ENCODE measurements at places on chromosomes 3 and 15.

DNA sequence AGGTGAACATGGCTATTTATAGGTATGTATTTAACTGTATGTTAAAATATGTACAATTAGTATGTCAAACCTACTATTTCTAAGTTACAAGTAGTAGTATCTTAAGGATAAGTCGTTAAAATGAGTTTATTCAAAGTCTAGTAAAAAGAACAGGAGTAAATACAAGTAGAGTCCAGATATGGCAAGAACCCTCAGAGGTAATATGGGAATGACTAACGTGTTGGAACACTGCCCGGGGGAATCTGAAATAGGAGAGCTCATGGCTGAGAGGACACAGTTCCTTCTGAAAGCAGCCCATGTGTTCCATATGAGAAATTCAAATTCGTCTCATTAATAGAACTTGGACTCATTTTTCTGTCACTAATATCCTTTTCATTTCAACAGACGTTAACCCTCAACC is 158.8 kb downstream of the CLSTN2 start:
- DNase-seq = no peak

DNA sequence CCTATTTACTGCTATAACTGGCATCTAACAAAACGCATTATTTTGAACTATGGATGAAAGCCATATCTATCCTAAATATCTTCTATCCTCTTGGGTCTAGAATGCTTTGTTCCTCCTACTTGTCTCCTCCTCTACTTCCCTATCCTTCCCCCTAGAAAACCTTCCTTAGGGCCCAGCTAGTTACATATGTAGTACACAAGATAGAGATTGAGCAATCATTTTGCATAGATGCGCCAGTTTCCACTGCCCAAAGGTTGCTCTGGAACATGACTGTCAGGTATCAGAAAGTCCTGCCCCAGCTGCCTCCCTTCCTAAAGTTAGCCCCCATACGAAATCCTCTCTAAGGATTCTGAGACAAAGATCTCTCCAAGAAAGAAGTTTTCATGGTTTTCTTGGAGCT is 55.1 kb downstream of the GPR160 start:
- no peak for DNase-seq

- DNase-seq = no peak
Measured at GRCh38 chr15:91876187-91876586, 22.7 kb downstream of the SLCO3A1 start.

GRCh38 chr15:65723876-65724275 is 68.2 kb downstream of the DENND4A start:
- DNase-seq = peak; percentile 49

GRCh38 chr3:175916191-175916934 is 1057.2 kb downstream of the NAALADL2 start:
- no peak for DNase-seq

DNA sequence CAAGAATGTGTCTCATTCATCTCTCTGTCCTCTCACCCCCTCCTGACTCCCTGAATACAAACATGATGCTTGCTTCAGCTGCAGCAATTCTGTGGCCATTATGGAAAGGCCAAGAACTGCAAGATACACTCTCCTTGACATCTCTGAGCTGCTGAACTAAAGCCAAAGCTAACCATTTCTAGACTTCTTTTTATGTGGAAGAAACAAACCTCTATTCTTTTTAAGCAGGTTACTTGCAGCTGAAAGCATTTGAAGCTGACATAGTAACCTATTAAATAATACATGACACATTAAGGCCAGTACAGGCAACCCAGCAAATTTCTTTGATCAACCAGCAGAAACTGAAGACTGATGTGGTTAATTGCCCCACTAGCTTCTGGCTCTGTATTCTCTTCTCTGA is 17.5 kb downstream of the FHIT start:
- no peak for DNase-seq

DNA sequence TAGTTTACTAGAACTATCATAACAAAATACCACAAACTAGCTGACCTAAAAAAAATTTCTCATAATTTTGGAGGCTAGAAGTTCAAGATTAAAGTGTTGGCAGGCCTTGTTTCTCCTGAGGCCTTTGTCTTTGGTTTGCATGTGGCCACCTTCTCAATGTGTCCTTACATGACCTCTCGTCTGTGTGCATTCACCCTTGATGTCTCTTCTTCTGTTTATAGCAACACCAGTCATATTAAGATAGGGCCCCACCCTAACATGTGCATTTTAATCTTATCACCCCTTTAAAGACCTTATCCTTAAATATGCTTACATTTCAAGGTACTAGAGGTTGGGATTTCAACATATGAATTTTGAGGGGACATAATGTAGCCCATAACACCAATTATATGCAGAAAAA is 177.0 kb downstream of the ZBBX start:
- DNase-seq = peak; percentile 1

DNA sequence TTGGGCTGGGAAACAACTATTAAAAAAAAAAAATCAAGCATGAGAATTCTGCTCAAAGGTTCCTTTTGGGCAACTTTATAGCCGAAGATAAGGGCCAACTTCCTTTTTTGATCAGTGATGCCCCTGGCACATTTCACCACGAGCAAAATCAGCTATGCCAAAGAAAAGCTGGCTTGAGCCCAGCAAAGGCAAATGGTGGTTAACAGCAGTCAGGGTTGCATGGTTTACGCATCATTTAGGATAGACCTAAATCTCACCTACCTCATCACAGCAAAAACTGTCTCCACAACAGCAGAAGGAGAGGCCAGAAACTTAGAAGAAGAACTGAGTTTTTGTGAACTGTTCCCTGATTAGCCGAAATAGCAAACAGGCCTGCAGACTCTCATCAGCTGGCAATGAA is 220.1 kb upstream of the CDIN1 start:
- no peak for DNase-seq

GRCh38 chr3:5009506-5010109 is 30.4 kb downstream of the BHLHE40 start:
- no peak for DNase-seq

GRCh38 chr3:128392818-128393544 is 73.7 kb downstream of the DNAJB8 start:
- DNase-seq = no peak

DNA sequence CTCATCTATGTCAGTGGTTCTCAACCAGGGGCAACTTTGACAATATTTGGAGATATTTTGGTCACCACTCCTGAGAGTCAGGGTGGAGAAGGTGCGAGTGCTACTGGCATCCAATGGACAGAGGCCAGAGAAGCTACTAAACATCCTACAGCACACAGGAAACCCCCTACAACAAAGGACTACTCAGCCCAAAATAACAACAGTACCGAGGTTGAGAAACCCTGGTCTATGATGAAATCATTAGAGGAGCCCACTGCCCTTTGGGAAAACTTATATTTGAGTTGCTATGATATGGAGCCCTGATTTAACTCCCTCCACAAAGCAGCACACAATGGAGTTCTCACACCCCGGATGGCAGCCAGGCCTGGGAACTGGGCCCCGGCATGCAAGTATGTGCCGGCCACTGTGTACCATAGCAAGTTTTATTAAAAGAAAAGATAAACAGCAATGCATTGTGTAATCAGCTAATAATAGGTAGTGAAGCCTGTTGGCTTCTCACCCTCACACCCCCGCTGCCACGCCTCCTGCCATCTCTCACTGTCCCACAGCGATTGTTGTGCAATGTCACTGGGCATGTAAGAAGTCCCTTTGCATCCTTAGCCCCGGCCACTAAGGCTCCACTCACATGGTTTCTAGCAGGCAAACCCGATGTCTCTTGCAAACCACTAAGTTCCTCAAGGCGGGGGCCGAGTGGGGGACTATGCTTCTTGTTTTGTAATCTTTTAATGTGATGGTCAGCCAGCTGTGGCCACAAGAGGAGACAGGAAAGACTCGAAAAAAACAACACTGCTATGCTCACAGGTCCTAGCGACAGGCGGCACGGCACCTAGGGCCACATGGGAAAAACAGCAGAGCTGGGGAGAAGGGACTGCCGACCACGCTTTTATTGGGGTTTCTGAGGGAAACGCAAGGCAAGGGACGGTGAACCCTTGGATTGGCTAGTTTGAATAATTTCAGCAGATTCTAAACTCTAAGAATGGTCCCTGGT is 110.0 kb downstream of the AQP9 start:
- peak; percentile 23 for DNase-seq

DNA sequence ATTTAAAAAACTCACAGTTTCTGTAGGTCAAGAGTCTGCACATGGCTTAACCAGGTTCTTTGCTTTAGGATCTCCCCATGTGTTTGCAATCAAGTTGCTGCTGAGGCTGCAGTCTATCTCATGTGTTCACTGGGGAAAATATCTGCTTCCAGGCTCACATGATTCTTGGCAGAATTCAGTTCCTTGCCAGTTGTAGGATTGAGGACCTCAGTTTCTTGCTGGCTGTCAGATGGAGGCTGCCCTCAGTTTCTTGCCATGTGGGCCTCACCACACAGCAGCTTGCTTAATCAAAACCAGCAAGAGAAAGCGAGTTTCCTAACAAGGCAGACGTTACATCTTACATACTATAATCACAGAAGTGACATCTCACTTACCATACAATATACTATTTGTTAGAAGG is 10.0 kb upstream of the TBC1D5 start:
- DNase-seq = no peak

- no peak for DNase-seq
Measured at GRCh38 chr3:157042226-157042625, 117.7 kb downstream of the CCNL1 start.

- DNase-seq = no peak
Measured at GRCh38 chr15:40392986-40393948, 10.7 kb downstream of the KNSTRN start.

DNA sequence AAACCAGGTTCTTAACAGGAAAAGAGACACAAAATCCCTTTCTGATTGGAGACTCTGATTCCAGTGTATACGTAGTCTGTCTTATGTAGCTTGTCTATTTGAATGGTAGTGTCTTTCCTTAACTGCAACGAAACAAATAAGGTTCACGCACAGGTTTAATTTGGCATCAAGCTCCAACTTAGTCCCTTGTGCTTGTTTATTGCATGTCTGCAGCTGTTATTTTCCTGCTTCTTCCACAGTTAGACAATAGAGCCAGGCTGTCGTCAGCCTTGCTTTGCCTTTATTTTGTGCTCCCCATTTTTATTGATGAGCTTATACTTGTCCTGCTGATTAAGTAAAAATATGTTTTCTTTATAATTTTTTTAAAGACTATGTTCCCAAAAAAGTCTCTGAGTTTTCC is 152.7 kb upstream of the CDIN1 start:
- no peak for DNase-seq

DNA sequence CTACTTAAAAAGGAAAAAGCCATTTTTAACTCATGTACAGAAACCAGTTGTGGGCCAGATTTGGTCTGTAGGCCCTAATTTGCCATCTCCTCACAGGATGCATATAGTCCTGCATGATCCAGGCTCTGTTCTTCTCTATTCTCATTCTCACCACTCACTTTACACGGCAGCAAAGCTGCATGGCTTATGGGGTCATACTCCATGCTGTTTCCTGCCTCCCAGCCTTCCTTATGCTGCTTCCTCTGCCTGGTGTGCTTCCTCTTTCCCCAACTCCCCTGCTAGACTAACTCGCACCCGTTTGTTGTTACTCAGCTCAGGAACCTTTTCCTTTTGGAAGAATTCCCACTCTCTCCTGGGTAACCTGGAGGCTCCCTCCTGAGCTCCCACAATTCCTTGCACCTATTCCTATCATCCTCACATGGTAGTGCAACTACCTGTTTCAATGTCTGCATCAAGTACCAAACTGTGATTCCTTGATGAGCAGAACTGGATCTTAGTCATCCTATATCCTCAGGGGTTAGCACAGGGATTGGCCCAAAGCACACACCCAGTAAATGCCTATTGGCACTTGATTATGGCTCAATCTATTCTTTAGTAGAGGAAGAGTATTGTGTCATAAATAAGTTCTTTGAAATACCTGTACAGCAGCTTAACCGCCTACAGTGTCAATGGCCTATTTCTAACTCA is 172.1 kb upstream of the MITF start:
- DNase-seq = no peak

GRCh38 chr3:56839784-56840715 is 38.3 kb upstream of the ARHGEF3 start:
- DNase-seq = no peak

DNA sequence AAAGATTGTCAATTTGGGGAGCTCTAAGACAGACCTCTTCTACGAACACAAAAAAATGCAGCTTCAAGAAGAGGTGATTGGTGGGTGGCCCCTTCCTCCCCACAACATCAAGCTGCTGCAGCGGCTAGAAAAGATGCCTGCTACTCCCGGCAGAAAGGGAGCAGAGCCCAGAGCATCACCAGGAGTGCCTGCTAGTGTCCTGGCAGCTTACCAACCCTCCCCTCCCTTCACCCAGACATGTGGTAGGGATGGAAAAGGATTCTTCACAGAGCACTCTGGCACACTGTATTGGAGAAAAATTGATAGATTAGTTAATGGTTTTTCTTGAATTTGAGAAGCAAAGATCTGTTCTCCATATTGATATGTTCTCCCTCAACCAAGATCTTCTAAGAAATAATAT is 10.8 kb downstream of the IP6K1 start:
- no peak for DNase-seq
